ENCODE measurements at places on chromosomes 6 and 20. TPM values are rescaled to one million over a fixed set of nuclear protein-coding genes. Genes with fewer than 3 reads are reported as not detected.

- no peaks in the 10 kb centered on the region for H3K27me3 ChIP-seq
- H3K4me1 ChIP-seq: no peaks in the 10 kb centered on the region
- DNase-seq: no peak
- H3K27ac ChIP-seq: no peak overlapping the region
These were observed 68.1 kb upstream of the CEP85L start for GRCh38 chr6:118719351-118720124.

Gene GNAS-AS1
- total RNA-seq: 0.97 TPM

- no peaks in the 10 kb centered on the region for H3K27me3 ChIP-seq
- H3K4me3 ChIP-seq: no peak overlapping the region
- no peak overlapping the region for H3K27ac ChIP-seq
- no peaks in the 10 kb centered on the region for H3K36me3 ChIP-seq
- DNase-seq: no peak
These were observed 57.1 kb downstream of the KIZ start for GRCh38 chr20:21182832-21183563.

DNA sequence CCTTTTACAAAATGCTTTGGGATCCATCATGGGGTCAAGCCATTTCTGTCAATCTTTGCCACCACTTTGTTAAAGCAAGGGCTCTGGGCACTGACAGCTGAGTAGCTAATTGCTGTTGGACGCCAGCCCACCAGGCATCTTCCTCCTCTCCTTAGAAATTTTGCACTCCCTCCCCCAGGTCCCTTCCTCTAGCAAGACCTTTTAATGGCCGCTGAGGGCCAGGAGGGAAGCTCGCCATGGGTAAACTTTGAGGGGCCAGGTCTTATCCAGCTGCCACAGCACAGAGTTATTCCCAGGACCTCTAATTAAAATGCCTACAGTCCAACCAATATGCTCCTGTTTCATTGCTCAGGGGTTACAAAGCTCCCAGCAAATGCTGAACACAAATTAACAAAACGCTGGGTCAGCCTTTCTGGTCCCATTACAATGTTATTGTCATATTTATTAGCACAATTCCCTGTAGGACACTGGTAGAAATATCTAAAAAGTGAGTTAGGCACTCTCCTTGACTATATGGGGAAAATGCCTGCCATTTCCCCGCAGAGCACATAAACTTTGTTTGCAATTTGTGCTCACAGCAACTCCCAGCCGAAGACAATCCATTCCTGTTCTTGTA, 16.8 kb downstream of the SCML4 start:
- no peak overlapping the region for H3K4me3 ChIP-seq
- no peaks in the 10 kb centered on the region for H3K36me3 ChIP-seq
- H3K4me1 ChIP-seq: no peaks in the 10 kb centered on the region
- no peak for DNase-seq
- no peak overlapping the region for H3K27ac ChIP-seq

GRCh38 chr6:139605350-139605749, 230.9 kb upstream of the CITED2 start:
- H3K4me3 ChIP-seq: no peak overlapping the region
- H3K4me1 ChIP-seq: no peaks in the 10 kb centered on the region
- H3K27ac ChIP-seq: no peak overlapping the region
- no peaks in the 10 kb centered on the region for H3K27me3 ChIP-seq
- DNase-seq: no peak
- no peaks in the 10 kb centered on the region for H3K36me3 ChIP-seq

- H3K4me1 ChIP-seq: peaks cover 6% of the 10 kb centered on the region
- H3K4me3 ChIP-seq: no peak overlapping the region
- no peak overlapping the region for H3K27ac ChIP-seq
- H3K36me3 ChIP-seq: no peaks in the 10 kb centered on the region
These were observed 48.2 kb upstream of the FOXP4 start for GRCh38 chr6:41497994-41498393.

DNA sequence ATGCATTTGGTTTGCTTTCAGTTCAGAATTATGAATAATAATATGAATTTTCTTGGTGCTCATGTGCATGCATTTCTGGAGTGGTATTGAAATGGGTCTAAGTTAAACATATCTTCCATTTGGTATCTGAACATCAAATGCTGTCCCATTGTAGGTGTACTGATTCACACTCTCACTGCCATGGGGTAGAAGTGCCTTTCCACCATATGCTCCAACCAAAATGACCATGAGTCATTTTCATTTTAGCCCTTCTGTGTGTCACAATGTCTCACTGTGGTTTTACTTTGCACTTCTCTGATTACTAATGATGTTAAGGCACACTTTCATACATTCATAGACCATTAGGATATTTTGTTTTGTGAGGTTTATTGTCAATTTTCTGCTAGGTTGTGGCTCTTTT, 211.9 kb downstream of the HAO1 start:
- H3K27ac ChIP-seq: no peak overlapping the region
- no peaks in the 10 kb centered on the region for H3K36me3 ChIP-seq
- no peak overlapping the region for H3K4me3 ChIP-seq
- DNase-seq: no peak

DNA sequence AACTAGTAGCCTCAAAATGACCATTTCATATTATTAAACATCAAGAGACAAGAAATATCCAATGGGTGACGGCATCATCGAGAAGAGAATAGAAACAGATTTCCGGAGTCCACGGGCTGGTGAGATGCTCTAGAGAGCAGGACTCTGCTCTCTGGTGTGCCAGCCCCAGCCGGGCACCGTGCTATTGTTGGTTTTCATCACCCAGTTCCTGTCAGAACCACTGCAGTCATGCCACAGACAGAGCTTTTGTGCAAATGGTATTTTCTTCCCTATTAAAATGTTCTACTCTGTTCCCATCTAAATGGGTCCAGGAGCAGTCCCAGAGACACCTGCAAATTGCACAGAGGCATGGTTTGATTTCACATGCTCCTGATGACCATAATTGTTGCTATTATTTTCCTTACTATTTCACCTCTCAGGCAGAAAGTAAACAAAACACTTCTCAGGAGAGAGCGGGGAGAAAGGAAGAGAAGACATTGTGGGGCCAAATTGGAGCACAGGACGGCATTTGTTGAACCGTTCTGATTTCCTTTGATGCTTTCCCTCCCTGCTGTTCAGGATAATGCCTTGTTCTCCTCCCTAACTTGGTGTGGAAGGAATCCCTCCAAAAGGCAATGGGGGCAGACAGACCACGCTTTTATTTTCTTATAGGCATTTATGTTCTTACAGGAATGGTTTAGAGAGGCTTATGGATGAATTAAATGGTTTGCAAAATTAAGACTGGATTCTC, 11.4 kb upstream of the RAMACL start:
- H3K4me3 ChIP-seq: no peak overlapping the region
- DNase-seq: no peak
- peak overlapping the region; percentile 76 for H3K27ac ChIP-seq
- H3K4me1 ChIP-seq: peaks cover 35% of the 10 kb centered on the region
- no peaks in the 10 kb centered on the region for H3K27me3 ChIP-seq

GRCh38 chr6:95439741-95440140, 137.6 kb upstream of the MANEA start:
- no peak for DNase-seq
- H3K27ac ChIP-seq: no peak overlapping the region
- H3K36me3 ChIP-seq: no peaks in the 10 kb centered on the region

DNA sequence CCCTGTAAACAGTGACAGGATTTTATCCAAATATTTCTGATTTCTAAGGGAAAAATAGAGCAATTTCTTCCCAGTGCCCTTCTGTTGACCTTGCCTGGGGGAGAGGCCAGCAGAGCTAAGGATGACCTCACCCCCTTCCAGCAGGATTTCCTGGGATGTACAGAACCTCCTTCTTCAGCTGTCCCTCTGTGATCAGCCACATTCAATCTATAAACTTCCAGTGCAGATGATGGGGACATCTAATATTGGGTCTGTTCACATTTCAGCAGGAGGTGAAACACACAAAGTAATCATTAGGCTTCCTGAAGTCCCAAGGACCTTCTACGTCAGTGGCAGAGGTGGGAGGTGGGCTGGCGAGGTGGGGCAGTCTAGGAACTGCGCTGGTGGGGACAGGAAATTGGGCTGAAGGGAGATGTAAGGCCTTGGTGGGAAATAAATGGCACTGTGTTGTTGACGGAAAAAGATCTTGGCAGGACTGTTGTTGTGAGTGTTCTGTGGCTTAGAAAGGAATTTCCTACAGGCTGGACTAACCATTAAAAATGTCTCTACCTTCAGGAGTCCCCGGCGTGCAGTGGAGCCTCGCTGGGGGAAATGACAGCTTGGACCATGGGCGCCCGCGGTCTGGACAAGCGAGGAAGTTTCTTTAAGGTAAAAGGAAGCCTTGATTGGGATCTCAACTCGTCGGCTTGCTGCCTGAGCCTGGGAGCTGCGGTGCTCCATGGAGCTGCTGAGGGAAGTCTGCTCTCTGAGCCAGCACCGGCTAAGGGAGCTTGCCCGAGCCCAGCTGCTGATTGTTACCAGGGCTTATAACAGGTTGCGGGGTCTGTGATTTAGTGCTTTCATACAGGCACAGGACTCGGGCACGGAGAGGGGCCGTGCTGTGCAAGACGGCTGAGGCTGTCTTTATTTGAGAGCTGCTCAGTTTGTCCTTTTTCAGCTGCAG, 127.9 kb upstream of the NAA20 start:
- peaks cover 66% of the 10 kb centered on the region for H3K4me1 ChIP-seq
- no peaks in the 10 kb centered on the region for H3K27me3 ChIP-seq
- H3K4me3 ChIP-seq: peak overlapping the region; percentile 48
- peaks cover 16% of the 10 kb centered on the region for H3K36me3 ChIP-seq
- DNase-seq: no peak

- no peaks in the 10 kb centered on the region for H3K4me1 ChIP-seq
- no peaks in the 10 kb centered on the region for H3K36me3 ChIP-seq
- no peaks in the 10 kb centered on the region for H3K27me3 ChIP-seq
These were observed 720.5 kb upstream of the SLC35B3 start for GRCh38 chr6:9155836-9156235.

Gene SPATS1
- 1.8 TPM for total RNA-seq

Gene BPIFA1
- 28.4 TPM for total RNA-seq

- peaks cover 33% of the 10 kb centered on the region for H3K4me1 ChIP-seq
- no peaks in the 10 kb centered on the region for H3K27me3 ChIP-seq
- H3K4me3 ChIP-seq: peak overlapping the region; percentile 97
- DNase-seq: no peak
- peaks cover 11% of the 10 kb centered on the region for H3K36me3 ChIP-seq
These were observed 778 bp downstream of the PSMG4 start for GRCh38 chr6:3259491-3259958.

DNA sequence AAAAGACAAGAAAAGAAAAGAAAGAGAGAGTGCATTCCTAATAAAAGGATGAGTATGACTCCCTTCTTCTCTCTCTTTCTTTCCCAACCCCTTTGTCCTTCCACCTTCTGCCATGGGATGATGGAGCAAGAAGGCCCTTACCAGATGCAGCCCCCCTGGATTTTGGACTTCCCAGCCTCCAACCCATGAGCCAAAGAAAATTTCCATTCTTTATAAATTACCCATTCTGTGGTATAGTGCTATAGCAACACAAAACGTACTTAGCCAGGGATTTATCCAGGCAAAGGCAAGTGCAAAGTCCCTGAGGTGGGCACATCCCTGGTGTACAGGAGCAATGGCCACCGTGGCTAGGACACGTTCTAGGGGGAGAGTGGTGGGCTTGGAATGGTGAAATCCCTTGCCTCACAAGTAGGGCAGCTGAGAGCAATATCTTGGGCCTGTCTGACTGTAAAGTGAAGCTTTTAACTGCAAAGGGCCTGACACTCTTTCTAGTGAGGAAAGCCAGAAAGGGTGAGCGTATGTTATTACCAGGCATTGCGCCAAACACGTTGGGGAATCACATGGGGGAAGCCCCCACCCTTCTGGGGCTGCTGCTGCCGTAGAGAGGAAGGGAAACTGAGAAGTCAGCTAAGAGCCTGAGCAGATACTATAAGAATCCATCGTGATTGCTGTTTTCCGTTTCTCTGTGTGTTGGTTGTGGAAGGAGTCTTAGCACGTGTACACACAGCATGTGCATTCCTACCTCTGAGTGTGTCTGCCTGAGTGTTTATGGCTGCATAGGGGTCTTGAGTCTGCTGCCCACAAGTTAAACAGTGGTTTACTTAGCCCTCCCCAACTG, 50.7 kb upstream of the SIRPA start:
- DNase-seq: peak; percentile 71
- no peak overlapping the region for H3K27ac ChIP-seq
- no peaks in the 10 kb centered on the region for H3K36me3 ChIP-seq
- H3K4me1 ChIP-seq: peaks cover 17% of the 10 kb centered on the region
- peaks cover 15% of the 10 kb centered on the region for H3K27me3 ChIP-seq

DNA sequence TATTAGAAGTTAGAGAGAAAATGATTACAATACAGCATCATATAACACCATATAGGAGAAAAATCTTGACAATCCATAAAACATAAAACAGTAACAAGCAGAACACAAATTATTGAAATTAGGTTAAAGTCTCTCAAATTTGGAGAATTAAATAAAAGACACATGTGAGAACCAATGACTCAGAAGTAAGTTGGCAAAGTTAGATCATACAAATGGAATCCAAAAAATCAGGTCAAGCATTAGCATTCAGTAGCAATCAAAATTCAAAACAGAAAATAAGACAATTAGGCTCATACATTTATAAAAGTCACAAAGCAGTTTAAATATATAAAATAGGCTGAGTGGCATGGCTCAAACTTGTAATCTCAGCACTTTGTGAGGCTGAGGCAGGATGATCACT, 775.6 kb downstream of the PHF3 start:
- H3K4me1 ChIP-seq: no peaks in the 10 kb centered on the region
- H3K27me3 ChIP-seq: no peaks in the 10 kb centered on the region
- no peaks in the 10 kb centered on the region for H3K36me3 ChIP-seq
- H3K27ac ChIP-seq: no peak overlapping the region
- DNase-seq: no peak
